M059J (cell line): ENCODE measurements at places on chromosomes 4 and X. TPM values are rescaled to one million over a fixed set of nuclear protein-coding genes. Genes with fewer than 3 reads are reported as not detected.

DNA sequence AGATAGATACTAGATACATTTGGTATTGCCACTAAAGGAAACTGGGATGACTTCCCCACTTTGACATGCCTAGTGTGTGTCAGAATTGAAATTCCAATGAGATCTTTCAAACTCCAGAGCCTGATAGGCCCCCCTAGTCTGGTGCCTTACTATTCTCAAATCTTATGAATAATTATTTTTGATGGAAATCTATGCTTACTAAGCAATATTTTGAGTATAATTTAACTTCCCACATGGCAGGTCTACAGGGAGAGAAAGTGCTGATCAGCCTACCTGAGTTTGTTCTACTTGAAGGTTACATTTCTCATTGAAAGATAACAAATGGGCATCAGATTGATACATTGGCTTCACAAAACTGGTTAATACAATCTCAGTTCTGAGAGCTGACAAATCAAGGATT, 415.7 kb upstream of the BOD1L1 start:
- DNase-seq = no peak

The TMEM271 gene
- not detected in 2 replicates for total RNA-seq

GRCh38 chr4:119314356-119314755, 7.6 kb downstream of the FABP2 start:
- peak; percentile 46 for DNase-seq

DNA sequence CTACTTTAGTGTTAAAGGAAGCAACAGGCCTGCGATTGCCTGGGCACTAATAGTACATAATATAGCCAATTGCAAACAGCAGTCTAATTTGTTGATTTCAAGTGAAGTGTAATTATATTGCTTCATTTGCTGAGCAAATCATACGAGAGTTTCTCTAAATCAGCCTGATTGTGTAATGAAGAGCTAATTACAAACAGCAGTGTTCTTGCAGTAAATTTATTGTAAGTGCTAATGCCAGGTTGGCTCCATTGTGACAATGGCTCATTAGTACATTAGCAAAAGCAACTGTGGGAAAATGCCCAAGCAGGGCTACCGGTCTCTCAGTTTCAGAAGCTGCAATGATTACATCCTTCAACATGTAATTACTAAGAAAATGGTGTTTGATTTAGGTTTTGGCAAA, 591.5 kb downstream of the GALNTL6 start:
- no peak for DNase-seq

DNA sequence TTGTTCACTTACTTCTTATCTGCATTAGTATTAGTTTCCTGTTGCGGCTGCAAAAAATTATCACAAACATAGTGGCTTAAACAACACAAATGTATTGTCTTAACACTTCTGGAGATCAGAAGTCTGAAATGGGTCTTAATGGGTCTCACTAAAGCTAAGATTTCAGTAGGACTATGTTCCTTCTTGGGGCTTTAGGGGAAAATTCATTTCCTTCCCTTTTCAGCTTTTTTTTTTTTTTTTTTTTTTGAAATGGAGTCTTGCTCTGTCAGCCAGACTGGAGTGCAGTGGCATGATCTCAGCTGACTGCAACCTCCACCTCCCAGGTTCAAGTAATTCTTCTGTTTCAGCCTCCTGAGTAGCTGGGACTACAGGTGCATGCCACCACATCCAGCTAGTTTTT, 78.1 kb upstream of the KLF3 start:
- no peak for DNase-seq

DNA sequence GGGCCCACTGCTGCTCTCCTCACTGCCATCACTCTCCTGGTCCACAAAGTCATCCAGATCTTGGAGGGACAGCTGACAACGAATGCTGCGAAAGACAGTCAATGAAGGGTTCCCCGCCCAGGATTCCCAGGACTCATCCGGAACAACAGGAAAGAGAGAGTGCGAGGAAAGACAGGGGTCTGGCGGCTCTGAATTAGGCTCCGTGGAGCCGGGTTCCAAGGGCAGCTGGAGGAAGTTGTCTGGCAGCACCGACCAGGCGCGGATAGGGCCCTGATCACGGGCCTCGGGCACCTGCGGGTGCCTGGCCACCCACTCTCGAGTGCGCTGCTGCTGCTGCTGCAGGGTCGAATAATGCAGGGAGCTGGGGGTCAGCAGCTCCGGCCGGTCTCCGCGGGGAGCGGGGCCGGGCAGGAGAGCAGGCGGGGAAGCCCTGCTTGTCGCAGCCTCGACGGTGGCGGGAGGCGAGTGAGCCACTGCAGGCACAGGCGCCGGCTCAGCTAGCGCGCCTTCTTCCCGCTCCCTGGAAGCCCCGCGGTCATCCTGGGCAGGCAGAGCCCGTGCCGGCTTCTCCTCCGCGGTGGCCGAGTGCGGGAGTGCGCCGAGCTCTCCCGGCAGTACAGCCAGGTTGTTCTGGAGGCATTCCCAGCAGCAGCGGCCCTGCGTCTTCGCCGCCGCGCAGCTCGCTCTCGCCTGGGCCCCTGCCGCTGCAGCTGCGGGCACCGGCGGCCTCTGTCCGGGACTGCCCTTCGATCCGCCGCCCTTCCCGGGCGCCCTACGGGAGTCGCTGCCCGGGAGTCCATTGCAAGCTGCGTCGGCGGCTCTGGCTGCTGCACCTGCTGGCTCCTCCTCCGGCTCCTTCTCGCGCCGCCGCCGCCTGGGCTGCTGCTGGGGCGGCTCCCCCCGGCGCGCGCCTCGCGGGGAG, 1.1 kb downstream of the SOWAHB start:
- peak; percentile 22 for DNase-seq
